ENCODE measurements at places on chromosomes 11 and 22. TPM values are rescaled to one million over a fixed set of nuclear protein-coding genes. Genes with fewer than 3 reads are reported as not detected.

Gene MACROD1
- 50.7 TPM for total RNA-seq

Gene XKR3
- total RNA-seq, result not detected

Gene MUC6
- not detected for total RNA-seq

Gene FGF4
- total RNA-seq, result not detected

Gene LRRC75B
- total RNA-seq, result 13.3 TPM

Gene KLHDC7B
- total RNA-seq, result not detected
